ENCODE measurements at places on chromosomes 4 and X.

- peak; percentile 82 for DNase-seq
Measured at GRCh38 chr4:139651282-139652194, 14.1 kb upstream of the MGST2 start.

DNA sequence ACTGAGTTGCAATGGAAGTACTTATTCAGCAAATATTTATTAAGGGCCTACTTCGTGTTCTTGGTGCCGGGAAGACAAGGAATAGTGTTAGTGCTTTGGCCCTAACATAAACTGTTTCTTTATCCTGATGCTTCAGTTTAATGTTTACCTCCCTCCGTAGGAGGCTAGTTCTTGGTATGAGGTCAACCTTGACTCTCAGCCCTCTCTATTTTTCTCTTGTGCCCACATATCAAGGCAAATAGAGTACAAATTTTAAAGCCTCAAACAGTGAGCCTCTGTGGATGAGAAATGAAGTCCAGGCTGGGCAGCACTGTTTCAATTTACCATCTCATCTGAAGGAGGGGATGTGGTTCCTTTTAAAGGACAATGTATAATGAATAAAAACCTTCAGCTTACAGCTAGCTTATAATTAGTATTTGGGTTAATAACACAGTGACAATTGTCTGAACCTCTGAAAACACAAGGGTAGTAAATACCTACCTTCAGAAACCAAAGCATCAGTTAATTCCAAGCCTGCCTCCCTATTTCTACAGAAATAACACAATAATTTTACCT is 68.5 kb downstream of the SH3RF1 start:
- DNase-seq, result no peak

DNA sequence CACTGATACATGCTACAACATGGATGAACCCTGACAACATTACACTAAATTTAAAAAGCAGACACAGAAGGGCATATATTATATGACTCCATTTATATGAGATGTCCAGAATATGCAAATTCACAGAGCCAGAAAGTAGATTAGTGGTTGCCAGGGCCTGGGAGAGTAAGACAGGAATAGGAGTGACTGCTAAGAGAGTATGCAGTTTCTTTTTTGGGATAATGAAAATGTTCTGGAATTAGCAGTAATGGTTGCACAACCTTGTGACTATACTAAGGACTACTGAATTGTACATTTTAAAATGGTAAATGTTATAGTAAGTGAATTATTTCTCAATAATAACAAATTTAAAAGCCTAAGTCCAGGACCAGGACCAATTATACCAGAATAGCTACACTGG is 29.5 kb upstream of the NUP54 start:
- no peak for DNase-seq

GRCh38 chr4:149630064-149630463 is 185.6 kb downstream of the IQCM start:
- no peak for DNase-seq

DNA sequence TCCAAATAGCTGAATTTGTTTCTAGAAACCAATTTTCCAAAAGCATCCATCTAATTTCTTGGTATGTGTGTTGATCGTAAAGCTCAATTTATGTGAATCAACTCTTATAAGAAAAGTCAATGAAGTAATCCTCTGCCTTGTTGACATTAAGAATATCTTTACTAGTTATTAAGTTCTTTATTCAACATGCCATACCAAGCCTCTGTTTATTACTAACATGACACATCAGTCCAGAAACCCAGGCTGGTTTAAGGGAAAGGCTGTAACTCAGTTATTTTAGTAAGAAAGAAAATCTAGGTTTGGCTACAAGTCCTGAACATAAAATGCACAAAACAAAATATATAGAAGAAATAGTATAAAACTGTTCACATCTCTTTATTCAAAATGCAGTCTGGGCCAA is 48.0 kb downstream of the KLHL34 start:
- DNase-seq, result no peak

- peak; percentile 99 for DNase-seq
Measured at GRCh38 chr4:86011117-86011516, 348.7 kb downstream of the MAPK10 start.

- DNase-seq, result no peak
Measured at GRCh38 chr4:82223715-82224114, 150.1 kb downstream of the HNRNPD start.

GRCh38 chrX:37553476-37553875 is 18.0 kb upstream of the LANCL3 start:
- no peak for DNase-seq

DNA sequence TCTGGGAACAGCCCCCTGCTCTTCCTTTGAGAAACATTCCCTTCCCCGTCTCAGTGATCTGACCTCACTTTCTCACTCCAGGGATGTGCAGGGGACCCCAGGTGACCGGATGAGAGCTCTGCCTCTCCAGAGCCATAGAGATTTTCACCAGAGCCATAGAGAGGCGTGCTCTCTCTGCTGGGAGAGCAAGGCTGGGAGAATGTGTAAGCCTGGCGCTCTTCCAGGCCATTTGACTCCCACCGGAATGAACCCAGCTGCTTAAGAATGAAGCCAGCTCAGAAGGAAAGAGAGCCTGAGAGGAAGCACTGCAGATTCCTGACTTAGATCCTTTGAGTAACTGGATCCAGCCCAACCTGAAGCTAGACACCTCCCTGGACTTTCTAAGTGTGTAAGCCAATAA is 106.4 kb downstream of the DHX15 start:
- peak; percentile 74 for DNase-seq

DNA sequence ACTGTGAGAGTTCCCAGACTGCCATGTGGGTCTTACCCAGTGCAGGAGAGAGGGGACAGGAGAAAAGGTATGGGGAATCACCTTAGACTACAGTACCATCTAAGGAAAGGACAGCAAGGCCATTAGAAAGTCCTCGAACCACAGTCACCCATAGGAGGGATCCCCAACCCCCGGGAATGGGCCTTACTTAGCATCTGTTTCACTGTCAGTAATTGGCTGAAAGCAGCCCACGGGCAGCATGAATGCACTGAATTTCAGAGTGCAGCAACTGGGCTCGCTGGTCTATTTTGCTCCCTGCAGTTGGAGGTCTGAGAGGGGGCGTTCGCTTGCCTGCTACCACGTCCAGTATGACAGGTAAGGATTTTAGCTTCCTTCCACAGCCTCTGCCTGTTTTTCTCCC is 50.4 kb upstream of the KLHL8 start:
- DNase-seq, result no peak

DNA sequence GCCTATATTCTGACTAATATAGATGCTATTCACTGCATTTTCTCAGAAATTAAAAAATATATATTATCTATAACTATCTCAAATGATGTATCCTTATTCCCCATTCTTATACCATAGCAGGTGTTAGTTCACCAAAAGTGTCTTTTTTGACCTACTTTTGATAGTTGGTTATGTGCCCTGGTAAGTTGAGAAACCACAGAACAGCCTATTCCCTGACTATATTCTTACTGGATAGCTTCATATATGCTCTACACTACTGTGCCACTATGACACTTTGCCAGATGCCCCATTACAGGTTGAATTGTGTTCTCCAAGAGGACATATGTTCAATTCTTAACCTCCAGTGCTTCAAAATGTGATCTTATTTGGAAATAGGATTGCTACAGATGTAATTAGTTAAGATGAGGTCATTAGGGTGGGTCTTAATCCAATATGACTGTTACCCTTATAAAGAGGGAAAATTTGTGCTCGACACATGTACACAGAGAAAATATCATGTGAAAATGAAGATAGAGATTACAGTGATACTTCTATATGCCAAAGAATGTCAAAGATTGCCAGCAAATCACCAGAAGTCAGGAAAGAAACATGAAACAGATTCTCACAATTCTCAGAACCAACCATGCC is 76.1 kb downstream of the LRBA start:
- DNase-seq, result peak; percentile 24

GRCh38 chr4:149690726-149691125 is 124.9 kb downstream of the IQCM start:
- DNase-seq, result no peak

DNA sequence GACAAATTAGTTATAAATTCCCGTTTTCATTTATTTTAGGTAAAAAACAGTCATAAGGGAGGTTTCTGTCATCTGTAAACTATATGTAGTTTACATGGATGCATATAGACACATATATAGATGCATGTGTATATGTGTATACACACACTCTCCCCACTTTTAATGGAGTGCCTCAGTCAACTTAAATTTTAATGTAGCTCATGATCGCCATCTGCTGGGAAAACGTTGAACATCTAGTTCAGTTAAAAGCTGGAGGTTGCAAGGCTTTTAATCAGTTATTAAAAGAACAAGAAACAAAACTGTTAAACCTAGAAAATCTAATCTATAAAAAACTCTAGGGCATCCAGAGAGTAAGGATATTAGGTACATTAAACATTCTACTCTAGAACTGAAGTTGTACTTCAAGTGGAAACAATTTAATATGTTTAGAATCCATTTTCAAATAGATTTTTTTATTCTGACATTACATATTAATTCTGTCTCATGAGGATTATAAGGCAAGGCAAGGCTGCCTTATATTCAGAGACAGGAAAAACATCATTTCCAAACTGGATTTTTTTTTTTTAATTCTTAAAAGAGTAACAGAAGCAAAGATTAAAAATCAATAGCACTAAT is 122.6 kb downstream of the SHISA3 start:
- peak; percentile 53 for DNase-seq

GRCh38 chrX:149205937-149206336 is 299.2 kb downstream of the IDS start:
- DNase-seq, result no peak

DNA sequence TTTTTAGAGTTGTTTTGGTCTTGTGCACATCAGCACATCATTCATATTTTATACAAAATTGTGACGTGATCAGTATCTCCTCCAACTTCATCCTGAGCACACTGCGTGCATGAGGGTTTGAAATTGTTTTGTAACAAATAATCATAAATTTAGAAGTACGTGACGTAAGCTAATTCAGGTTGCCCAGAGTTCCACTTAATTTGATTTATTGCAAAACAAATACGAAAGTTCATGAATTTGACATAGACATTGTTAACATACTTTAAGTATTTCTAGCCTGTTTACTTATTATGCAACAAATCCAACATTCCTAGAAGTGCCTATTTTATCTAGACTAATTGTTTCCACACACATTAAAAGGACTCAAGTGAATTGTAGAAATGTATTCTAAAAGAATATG is 48.3 kb downstream of the MAP7D3 start:
- DNase-seq, result peak; percentile 72

GRCh38 chr4:112343330-112344080 is 46.3 kb downstream of the ALPK1 start:
- DNase-seq, result no peak

DNA sequence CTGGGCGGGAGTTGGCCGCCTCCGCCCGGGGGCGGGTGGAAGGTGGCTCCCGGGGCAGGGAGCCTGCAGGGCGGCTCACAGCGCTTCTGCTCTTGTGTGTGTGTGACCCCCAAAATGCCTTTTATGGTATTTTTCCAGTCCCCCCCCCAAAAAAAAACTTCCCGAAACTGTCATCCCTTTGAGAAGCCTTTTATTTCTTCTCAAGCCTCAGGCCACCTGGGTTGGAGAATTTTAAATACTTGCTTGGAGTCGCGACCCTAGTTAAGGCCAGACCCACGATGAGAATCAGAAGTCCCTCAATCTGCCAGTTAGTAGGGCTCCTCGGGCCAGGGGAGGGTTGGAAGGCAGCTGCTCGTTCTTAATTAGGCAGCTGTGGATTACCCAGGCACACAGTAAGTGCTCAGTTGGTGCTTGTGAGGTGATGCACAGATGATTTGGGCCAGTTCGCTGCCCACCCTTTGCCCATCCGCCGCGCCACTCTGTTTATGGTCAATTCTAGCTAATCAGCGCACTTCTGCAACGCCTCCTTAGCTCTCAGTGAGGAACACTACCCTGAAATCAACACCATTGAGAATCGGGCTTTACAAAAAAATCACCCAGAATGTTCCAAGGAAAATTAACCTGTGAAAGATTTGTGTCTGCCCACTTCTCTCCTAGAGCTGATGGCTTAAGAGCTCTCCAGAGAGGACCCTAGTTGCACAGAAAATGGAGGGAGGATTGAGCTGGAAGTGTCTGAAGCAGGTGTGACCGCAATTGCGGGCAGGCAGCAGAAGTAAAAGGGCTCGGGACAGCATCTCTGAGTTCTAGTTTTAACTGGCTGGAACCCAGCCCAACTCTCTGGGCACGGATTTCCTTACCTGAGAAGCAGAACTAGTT is 648 bp upstream of the SCD5 start:
- no peak for DNase-seq

Measured in fibroblast of mammary gland (primary cell).